AG09309 (cell line): ENCODE measurements at places on chromosomes 4 and X.
A peak's percentile ranks its signal among the peaks of the same experiment; 100 is the strongest.

- DNase-seq: no peak
Measured at GRCh38 chrX:149758068-149758714, 15.7 kb upstream of the HSFX1 start.

GRCh38 chrX:130669233-130669632 is 233.8 kb downstream of the ENOX2 start:
- no peak for DNase-seq

- no peak for DNase-seq
Measured at GRCh38 chr4:118817178-118817930, 18.6 kb downstream of the SEC24D start.

DNA sequence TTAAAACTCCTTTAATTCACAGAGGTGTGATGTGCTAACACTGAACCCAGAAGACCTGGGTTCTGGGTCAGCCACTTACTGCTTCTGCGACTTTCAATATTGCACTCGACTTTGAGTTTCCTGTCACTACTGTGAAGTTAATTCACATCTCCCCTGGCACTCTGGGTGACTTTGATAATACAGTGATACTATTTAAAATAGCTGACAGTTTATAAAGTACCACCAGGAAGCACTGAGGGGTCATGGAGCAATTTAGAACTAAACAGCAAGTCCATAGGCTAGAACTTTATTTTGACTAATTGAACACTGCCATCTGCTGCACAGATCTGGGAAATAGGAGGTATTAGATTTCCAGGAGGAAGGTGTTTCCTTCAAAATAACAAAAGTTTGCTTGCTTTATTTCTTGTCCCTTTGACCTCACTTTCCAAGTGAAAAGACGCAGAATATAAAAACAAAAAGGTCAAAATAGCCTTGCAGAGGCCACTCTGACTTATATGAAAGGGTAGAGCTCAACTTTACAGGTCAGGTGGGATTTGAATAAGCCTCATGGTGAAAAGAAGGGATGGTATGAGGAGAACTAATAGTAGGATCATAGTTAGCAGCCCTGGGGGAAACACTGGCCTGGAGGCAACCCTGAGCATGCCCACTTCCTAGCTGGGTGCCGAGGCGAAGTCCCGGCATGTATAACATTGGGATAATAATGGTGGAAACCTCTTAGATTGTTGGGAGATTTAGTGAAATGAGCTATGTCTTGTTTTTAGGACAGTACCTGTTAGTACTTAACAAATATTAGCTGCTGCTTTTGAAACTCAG is 53.4 kb downstream of the ZNF518B start:
- DNase-seq: no peak

- DNase-seq: no peak
Measured at GRCh38 chrX:40085102-40085551, 12.6 kb downstream of the BCOR start.

DNA sequence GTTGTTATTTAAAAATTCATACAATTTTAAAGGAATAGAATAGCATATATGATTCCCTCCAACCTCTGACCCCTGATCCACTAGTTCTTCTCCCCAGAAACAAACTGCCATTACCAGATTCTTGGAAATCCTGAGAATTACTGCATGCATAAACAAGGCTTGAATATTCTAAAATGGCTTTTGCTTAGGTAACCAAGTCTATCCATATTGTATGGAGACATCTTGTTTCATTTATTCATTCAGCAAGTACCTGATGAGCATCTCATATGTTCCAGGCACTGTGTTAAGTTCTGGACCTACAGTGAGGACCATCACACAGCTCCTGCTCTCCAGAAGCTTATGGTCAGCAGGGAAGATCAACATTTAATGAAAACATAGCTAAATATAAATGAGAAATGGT is 49.4 kb downstream of the TMEM164 start:
- DNase-seq: no peak

DNA sequence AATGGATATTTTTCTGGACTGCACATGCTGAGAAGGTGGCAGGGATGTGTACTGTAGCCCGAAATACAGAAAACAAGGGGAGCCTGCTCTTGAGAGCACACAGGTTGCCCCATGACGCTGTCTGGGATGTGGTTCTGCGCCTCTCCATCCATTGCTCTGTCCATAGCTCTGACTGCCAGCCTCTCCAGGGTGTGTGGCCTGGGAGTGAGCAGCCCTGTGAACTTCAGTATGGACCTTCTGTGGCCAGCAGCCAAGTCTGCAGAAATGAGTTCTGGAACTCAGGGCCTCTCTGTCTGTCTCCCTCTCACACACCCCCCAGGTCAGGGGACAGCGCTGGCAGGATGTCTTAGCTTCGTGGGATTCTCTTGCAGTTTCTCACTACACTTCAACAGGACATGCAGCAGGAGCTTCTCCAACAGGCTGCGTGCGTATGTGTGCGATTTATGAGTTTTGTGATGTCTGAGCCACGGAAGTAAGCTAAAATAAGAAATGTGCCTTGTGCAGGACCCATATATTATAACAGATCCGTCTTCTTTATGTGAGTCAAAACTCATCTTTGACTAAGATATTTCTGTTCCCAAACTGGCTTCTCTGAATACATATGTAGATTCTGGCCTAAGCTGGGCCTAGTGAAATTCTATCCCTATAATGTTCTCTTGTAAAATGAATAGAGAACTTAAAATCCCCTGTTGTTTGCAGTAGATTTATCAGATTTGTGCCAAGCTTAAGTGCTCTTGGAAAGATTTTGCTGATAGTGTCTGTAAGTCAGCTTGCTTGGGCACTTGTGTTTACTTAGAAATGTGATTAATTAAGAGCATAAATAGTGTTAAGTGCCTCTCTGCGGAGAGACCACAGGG is 40.0 kb downstream of the PROM1 start:
- no peak for DNase-seq

- DNase-seq: no peak
Measured at GRCh38 chrX:100411802-100412715, 2.0 kb upstream of the PCDH19 start.

GRCh38 chr4:692771-693554 is 4.0 kb upstream of the SLC49A3 start:
- no peak for DNase-seq

- no peak for DNase-seq
Measured at GRCh38 chrX:21666679-21667078, 8.5 kb upstream of the KLHL34 start.

- no peak for DNase-seq
Measured at GRCh38 chr4:61202638-61203435, 2.7 kb downstream of the ADGRL3 start.

DNA sequence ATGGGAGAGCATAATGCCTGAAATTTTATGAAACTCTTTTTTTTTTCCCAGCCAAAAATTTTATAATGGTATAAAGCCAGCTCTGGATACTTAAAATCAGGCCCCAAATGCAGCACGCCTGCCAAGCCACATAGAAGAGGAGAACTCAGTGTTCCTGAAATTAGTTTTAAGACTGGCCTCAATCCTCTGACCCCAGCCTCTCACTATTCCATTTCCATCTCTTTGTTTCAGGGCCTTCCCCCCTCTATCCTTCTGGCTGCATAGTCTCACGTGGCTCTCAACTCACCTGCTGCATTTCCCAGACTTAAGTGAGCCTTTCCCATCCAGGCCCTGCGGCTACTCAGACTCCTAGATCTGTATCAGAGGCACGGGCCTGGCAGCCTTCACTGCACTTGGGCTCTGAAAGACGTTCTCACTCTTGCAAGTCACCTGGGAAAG is 5.2 kb upstream of the CBR4 start:
- no peak for DNase-seq

- DNase-seq: no peak
Measured at GRCh38 chrX:122790376-122791095, 393.5 kb upstream of the GRIA3 start.

DNA sequence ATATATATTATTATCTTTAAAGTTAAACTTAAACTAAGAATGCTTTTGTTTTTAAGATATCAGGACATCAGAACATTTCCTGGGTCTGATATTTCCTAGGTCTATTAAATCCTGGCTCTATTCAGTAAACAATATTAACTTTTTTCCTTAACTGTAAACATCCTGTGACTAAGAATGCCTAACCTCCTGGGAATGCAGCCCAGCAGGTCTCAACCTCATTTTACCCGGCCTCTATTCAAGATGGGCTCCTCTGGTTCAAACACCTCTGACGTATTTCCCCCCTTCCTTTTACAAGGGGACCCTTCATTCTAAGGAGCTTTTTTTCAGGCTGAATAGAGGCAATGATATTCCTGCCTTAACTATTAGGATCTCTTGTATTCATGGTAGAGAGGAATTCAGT is 35.8 kb upstream of the DYNLT3 start:
- no peak for DNase-seq

DNA sequence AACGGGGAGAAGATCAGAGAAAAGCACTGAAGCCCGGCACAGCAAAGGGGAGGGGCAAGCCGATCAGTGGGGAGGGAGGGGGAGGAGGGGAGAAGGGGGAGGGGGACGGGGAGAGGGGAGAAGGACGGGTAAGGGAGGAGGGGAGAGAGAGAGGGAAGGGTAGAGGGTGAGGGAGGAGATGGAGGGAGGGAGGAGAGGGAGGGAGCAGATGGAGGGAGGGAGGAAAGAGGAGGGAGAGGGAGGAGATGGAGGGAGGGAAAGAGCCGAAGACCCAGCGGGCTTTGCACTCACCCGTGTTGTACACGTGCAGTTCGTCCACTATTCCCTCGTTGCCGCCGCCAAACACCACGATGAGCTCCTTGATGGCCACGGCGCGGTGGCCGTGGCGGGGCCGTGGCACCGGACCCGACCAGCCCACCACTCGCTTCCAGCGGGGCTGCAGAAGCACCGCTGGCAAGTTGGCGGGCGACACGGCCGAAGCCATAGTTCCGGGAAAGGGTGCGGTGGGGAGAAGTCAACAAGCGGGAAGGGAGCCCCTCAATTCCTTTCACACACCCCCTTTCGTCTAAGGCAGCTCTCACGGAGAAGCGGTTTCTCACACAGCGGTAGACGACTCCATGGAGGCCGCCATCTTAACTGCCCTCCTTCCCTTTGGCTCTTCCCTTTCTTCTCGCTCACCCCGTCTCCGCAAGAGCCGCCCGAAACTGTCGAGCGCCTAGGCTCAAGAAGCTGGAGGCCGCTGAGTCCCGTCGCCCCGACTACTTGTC is 1.1 kb downstream of the HCFC1 start:
- DNase-seq: peak; percentile 34

DNA sequence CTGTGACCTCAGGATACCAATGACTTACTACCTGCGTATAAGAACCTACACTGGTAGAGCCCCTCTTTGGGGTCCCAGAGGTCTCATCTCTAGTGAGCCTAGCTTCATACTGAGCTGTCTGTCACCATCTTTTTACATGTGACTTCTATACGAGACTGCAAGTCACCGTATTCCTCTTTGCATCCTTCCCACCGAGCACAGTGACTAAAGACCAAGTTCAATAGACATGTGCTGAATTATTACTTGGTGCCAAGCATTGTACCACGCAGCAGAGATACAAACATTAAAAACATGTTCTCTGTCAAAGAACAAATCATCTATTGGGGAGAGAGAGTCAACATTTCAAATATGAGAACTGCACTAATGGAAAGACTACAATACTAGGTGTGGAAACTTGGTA is 16.4 kb downstream of the ARAP2 start:
- DNase-seq: no peak

GRCh38 chr4:39555472-39555871 is 28.2 kb upstream of the UGDH start:
- DNase-seq: no peak

DNA sequence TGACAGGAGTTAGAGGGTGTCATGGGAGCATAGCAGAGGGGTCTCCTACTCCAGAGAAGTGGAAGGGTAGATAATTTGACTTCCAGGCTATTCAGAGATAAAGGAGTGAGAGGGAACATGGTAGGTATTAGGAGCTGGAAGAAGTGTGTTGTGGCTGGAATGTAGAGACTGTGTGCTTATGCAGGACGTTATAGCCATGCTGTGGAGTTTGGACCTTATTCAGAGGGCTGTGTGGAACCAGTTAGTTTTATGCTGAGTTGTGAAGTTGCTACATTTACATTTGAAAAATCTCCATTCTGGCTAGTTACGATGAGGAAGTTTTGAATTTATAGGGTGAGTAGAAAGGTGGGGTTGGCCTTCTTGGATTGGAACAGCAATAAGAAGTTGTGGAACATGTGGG is 67.5 kb downstream of the FIP1L1 start:
- DNase-seq: no peak

DNA sequence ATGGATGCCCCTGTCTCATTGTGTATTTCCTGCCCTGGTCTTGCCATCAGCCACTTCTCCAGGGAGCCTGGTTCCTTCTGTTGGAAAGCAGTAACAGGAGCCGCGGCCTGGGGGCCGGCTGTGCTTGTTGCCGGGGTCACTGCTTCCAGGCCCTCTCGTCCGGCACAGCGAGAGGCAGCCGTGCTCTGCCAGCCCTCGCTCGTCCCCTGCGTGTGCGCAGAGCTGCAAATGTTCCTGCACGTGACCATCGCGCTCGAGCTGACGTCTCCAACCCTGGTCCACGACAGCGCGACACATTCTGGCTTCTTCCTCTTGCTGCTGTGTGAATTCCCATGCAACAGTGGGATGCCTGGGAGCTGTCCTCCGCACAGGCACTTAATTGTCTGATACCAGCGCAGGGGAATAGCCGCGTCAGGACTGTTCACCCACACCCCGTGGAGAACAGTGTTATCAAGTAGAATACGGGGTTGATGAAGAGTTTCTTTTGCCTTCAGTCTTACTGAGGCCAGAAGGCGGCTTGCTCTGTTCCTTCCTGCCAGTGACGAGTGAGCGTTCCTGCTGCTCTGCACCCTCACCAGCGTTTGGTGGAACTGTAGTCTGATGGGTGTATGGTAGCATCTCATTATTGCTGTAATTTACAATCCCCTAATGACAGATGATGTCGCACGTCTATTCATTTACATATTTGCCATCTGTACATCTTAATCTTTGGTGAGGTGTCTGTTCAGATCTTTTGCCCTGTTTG is 12.3 kb downstream of the PDE6B start:
- DNase-seq: no peak

- DNase-seq: no peak
Measured at GRCh38 chr4:134727696-134728095, 526.1 kb upstream of the PABPC4L start.

GRCh38 chrX:38746102-38746501 is 55.2 kb upstream of the MID1IP1 start:
- DNase-seq: no peak

DNA sequence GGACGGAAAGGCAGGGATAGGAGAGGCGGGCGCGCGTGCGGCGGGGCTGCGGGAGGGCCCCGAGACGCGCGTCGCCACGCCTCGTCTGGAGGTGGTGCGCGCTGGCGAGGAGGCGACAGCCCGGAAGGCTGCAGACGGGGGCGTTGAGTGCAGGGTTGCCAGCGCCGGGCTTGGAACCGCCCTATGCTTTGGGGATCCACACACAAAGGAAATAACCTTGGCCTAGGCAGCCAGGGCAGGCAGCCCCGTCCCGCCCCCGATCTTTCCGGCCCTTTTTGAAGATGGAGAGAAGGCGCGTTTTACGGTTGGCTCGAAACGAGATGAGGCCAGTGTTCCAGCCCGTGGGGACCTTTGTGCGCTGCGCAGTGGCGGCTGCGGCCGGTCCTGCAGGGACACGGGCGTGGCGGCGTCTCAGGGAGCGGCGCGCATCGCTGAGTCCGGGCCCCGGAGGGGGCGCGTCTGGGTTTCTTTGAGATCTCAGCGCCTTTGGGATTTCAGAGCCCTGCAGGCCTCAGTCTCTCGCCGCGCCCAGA is 50.8 kb upstream of the TRIM2 start:
- no peak for DNase-seq

- no peak for DNase-seq
Measured at GRCh38 chr4:56261027-56261426, 126.3 kb downstream of the AASDH start.
